ENCODE measurements at places on chromosomes 5 and 9. TPM values are rescaled to one million over a fixed set of nuclear protein-coding genes. Genes with fewer than 3 reads are reported as not detected.

The GABRP gene
- not detected for total RNA-seq

The PCDHGC5 gene
- total RNA-seq: 0.03 TPM

The BNIP1 gene
- total RNA-seq: 15.0 TPM

The CNTFR gene
- total RNA-seq: 0.15 TPM

The IGIP gene
- 0.60 TPM for total RNA-seq

The SPATA31D4 gene
- not detected for total RNA-seq

The GNA14 gene
- total RNA-seq: not detected

The QRFP gene
- not detected for total RNA-seq

The ENG gene
- total RNA-seq: 0.07 TPM

The CNTNAP3 gene
- total RNA-seq: 12.3 TPM

The MAT2B gene
- total RNA-seq: 39.7 TPM

The UBE2QL1 gene
- 1.9 TPM for total RNA-seq

The INSL6 gene
- total RNA-seq: not detected

The PSMB7 gene
- total RNA-seq: 288 TPM

The C5orf46 gene
- not detected for total RNA-seq

The TMC1 gene
- not detected for total RNA-seq

The KIF4B gene
- total RNA-seq: 0.02 TPM

The CDHR2 gene
- 0.05 TPM for total RNA-seq

The TMEM250 gene
- 50.8 TPM for total RNA-seq

The ANKRD55 gene
- total RNA-seq: 0.06 TPM

The TMEM252 gene
- not detected for total RNA-seq

The GCNT4 gene
- total RNA-seq: 0.33 TPM

The P4HA2 gene
- total RNA-seq: 56.5 TPM

The SLC30A5 gene
- total RNA-seq: 36.8 TPM

The TUSC1 gene
- total RNA-seq: 6.7 TPM

The SLC25A2 gene
- not detected for total RNA-seq

The SLC22A5 gene
- total RNA-seq: 68.9 TPM

The ZFR gene
- total RNA-seq: 67.1 TPM

The PCDHGA9 gene
- 0.05 TPM for total RNA-seq
